ENCODE measurements at places on chromosomes 7 and 10. TPM values are rescaled to one million over a fixed set of nuclear protein-coding genes. Genes with fewer than 3 reads are reported as not detected.

Gene TNS3
- not detected for polyA plus RNA-seq

Gene GOLGA7B
- polyA plus RNA-seq = 0.62 TPM

Gene INSYN2A
- not detected for polyA plus RNA-seq

Gene ATP6V1F
- 295 TPM for polyA plus RNA-seq

Gene DNAJC12
- not detected for polyA plus RNA-seq

Gene YAE1
- 12.7 TPM for polyA plus RNA-seq

Gene FGL2
- polyA plus RNA-seq = 4.1 TPM

Gene NEBL
- not detected for polyA plus RNA-seq

DNA sequence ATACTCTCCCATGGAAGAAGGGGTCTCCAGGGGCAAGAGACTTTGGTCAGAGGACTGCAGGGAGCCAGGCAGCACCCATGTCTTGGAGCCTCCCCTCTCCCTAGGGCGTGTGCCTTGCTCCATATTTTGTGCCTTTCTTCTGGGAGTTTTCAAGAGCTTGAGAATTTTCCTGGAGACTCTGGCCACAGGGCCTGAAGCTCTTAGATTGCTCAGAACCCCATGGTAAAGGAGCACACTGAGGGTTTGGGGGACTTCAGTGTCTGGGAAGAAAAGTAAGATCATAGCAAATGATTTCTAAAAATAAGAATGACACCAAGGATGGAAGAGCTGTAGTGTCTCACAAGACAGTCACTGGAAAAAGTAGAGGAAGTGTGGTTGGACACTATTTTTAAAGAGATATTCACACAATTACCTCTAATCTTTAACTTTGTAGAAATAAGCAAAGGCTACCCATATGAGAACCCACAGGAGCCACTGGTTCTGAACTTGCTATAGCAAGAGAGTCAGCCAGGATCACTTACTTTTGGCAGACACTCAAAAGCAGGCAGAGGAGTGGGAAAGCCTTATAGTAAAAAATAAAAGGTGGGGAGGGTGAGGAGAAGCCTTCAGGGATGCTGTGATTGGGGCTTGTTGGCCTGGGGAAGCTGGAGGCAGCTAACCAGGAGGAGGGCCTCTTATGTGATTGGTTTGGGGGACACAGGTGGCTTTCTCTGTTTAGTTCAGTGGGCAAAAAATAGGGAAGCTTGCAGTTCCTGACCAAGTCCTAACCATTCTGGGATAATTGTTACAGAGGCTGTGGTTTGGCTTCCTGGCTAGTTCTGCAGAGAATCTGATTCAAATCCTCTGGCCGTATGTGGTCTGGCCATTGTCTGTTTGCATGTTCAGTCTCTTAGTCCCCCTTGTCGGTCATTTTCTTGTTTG, 5.1 kb upstream of the CSGALNACT2 start:
- no peaks in the 10 kb centered on the region for H3K36me3 ChIP-seq
- H3K4me1 ChIP-seq = peaks cover 9% of the 10 kb centered on the region
- no peak overlapping the region for H3K4me3 ChIP-seq
- H3K27me3 ChIP-seq = no peaks in the 10 kb centered on the region
- DNase-seq = no peak
- no peak overlapping the region for H3K27ac ChIP-seq

DNA sequence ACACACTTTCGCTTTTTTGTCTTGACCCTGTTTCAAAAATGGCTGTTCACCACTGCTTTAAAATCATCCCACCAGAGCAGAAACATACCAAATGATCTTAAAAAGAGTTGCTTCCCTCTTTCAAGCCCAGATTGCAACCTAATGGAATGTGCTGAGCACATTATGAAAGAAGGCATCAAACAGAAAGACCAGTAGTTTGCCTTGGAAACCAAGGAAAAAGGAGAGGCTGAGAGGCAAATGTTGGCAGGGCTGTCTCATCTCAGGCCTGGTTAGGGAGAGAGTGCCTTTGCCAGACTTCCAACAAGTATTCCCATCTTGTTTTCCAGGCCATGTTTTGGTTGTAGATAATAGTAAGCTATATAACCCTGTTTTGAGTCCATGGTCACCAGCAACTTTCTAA, 64.3 kb downstream of the ABCB4 start:
- H3K36me3 ChIP-seq = no peaks in the 10 kb centered on the region
- H3K27me3 ChIP-seq = no peaks in the 10 kb centered on the region
- H3K27ac ChIP-seq = no peak overlapping the region
- no peak for DNase-seq

DNA sequence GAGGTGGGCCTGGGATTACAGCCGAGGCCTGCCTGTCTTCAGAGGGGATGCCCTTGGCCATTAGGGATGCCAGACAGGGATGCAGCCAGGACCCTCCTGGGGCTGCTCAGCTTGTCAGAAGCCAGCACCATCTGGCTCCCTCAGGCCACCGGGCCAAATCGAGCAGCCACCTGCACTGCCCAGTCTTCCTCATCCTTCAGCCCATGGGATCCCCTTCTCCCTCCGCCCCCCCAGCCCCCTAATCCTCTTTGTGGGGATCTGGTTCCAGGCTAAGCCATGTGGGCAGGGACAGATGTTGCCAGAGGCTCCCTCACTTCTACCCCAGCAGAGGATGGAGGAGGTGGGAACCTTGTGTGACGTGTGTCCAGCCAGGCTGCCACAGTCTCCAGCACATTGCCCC, 137.4 kb upstream of the PPIF start:
- no peaks in the 10 kb centered on the region for H3K27me3 ChIP-seq
- no peaks in the 10 kb centered on the region for H3K4me1 ChIP-seq
- H3K36me3 ChIP-seq = peaks cover 5% of the 10 kb centered on the region

- H3K4me3 ChIP-seq = no peak overlapping the region
- DNase-seq = no peak
Measured at GRCh38 chr7:128434413-128435326, 21.0 kb upstream of the HILPDA start.

- H3K27me3 ChIP-seq = peaks cover 11% of the 10 kb centered on the region
- peaks cover 6% of the 10 kb centered on the region for H3K4me1 ChIP-seq
- DNase-seq = no peak
- no peaks in the 10 kb centered on the region for H3K36me3 ChIP-seq
- H3K27ac ChIP-seq = no peak overlapping the region
- H3K4me3 ChIP-seq = no peak overlapping the region
Measured at GRCh38 chr7:50795831-50796230, 13.1 kb upstream of the GRB10 start.

- H3K36me3 ChIP-seq = no peaks in the 10 kb centered on the region
- H3K27me3 ChIP-seq = no peaks in the 10 kb centered on the region
- H3K4me3 ChIP-seq = no peak overlapping the region
- peaks cover 16% of the 10 kb centered on the region for H3K4me1 ChIP-seq
Measured at GRCh38 chr7:2637505-2638223, 5.9 kb downstream of the TTYH3 start.

DNA sequence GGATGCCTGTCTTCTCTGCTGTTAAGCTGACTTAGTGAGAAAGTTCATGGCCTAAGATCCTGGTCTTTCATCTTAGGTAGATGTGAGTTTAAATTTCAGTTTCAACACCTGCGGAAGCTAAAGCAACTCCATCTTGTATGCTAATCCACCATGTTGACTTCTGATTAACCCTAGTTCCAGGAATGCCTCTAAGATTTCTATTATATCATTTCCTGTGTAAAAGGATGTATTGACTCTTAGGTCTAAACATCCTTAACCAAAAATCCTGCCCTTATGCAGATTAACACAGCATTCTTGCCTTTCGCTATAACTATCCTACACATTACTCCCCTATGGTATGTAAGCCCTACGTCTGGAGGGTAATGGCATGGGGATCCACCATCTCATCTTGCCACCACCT, 94.4 kb upstream of the CCDC6 start:
- H3K36me3 ChIP-seq = no peaks in the 10 kb centered on the region
- no peak overlapping the region for H3K4me3 ChIP-seq
- H3K27me3 ChIP-seq = no peaks in the 10 kb centered on the region
- no peak for DNase-seq

- no peak overlapping the region for H3K4me3 ChIP-seq
- H3K27me3 ChIP-seq = no peaks in the 10 kb centered on the region
- no peak overlapping the region for H3K27ac ChIP-seq
- DNase-seq = no peak
Measured at GRCh38 chr7:46153583-46153950, 232.5 kb upstream of the IGFBP3 start.

- H3K4me3 ChIP-seq = no peak overlapping the region
- no peak overlapping the region for H3K27ac ChIP-seq
- no peak for DNase-seq
- H3K27me3 ChIP-seq = no peaks in the 10 kb centered on the region
- no peaks in the 10 kb centered on the region for H3K4me1 ChIP-seq
- no peaks in the 10 kb centered on the region for H3K36me3 ChIP-seq
Measured at GRCh38 chr7:84684836-84685480, 490.4 kb upstream of the SEMA3A start.

DNA sequence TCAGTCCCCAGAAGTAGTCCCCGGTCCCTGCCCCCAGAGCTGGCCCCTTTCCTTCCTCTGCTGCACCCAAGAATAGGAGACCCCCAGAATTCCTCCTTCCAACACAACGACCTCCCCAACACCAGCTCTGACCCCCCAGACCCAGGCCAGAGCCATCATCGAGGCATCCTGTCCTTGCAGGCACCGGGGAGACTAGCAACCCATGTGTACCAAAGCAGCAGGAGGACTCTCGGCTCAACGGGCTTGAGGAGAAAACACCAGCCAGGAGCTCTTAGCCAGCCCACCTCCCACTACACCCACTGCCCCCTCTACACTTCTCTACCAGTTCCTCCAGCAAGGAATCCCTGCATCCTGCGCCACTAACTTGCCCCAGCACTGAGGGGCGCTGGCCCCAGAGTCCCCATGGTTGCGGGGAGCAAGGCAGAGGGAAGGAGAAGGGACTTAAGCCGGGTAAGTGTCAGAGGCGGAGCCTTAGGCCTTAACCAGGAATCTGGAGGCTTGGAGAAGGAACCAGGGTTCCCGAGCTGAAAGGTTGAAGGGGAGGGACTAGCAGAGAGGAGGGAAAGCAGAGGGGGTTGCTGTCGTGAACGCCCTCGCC, 3.9 kb downstream of the GRID1 start:
- peaks cover 9% of the 10 kb centered on the region for H3K4me1 ChIP-seq
- no peak for DNase-seq
- peaks cover 19% of the 10 kb centered on the region for H3K27me3 ChIP-seq
- no peaks in the 10 kb centered on the region for H3K36me3 ChIP-seq
- H3K27ac ChIP-seq = no peak overlapping the region
- no peak overlapping the region for H3K4me3 ChIP-seq

- no peak overlapping the region for H3K4me3 ChIP-seq
- H3K27me3 ChIP-seq = no peaks in the 10 kb centered on the region
- H3K4me1 ChIP-seq = no peaks in the 10 kb centered on the region
- H3K36me3 ChIP-seq = no peaks in the 10 kb centered on the region
- H3K27ac ChIP-seq = no peak overlapping the region
- no peak for DNase-seq
Measured at GRCh38 chr7:84339306-84339705, 144.7 kb upstream of the SEMA3A start.

- no peak for DNase-seq
- H3K4me3 ChIP-seq = no peak overlapping the region
Measured at GRCh38 chr10:102090772-102091171, 25.6 kb downstream of the HPS6 start.

- H3K4me3 ChIP-seq = no peak overlapping the region
- no peaks in the 10 kb centered on the region for H3K4me1 ChIP-seq
- no peak overlapping the region for H3K27ac ChIP-seq
- H3K27me3 ChIP-seq = no peaks in the 10 kb centered on the region
Measured at GRCh38 chr10:48567346-48567745, 37.5 kb downstream of the ARHGAP22 start.

GRCh38 chr7:149716007-149716931, 57.1 kb downstream of the ZNF467 start:
- peaks cover 19% of the 10 kb centered on the region for H3K4me1 ChIP-seq
- H3K27me3 ChIP-seq = no peaks in the 10 kb centered on the region
- peak overlapping the region; percentile 61 for H3K27ac ChIP-seq
- no peak for DNase-seq

- no peak for DNase-seq
- no peaks in the 10 kb centered on the region for H3K36me3 ChIP-seq
- peaks cover 7% of the 10 kb centered on the region for H3K4me1 ChIP-seq
- no peak overlapping the region for H3K27ac ChIP-seq
- no peak overlapping the region for H3K4me3 ChIP-seq
- H3K27me3 ChIP-seq = no peaks in the 10 kb centered on the region
Measured at GRCh38 chr10:74892839-74893238, 66.4 kb downstream of the KAT6B start.

Data from CD8-positive, alpha-beta memory T cell (primary cell).